ENCODE measurements at places on chromosomes 2 and 18.

- no peak for DNase-seq
Measured at GRCh38 chr2:196384729-196385128, 213.4 kb upstream of the STK17B start.

- DNase-seq: no peak
Measured at GRCh38 chr2:218857371-218858137, 2.1 kb upstream of the WNT6 start.

- DNase-seq: no peak
Measured at GRCh38 chr2:216201692-216202306, 92.7 kb downstream of the XRCC5 start.

GRCh38 chr2:3536682-3537632 is 17.6 kb upstream of the ADI1 start:
- DNase-seq: no peak

GRCh38 chr18:11078491-11078890 is 70.9 kb downstream of the PIEZO2 start:
- no peak for DNase-seq

DNA sequence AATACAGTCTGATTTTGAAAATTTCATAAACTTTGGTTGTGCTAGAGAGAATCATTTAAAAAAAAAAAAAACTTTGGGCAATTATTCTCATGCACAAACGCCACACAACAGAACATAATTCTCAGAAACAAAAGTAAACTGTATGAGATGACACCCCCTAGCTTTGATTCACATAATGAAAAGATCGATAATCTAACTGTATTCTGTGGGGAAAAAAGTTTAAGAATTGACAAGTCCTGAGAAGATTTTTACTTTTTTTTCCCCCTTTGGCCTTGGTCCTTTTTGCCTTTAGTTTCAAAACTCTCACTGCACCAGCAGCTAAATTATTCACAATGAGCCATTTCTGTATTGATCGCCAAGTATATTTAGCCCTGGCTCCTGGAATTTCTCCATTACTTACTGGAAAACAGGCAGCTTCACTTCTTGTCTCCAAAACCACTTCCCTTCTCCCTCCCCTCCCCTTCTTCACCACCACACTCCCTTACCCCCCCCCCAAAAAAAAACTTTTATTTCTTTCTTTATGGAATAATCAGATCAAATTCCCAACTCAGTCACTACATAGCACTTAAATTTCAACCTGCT is 2.0 kb downstream of the IKZF2 start:
- DNase-seq: no peak

- DNase-seq: no peak
Measured at GRCh38 chr2:96912346-96913116, 42.7 kb upstream of the SEMA4C start.

- DNase-seq: no peak
Measured at GRCh38 chr18:72246076-72246475, 298.1 kb downstream of the CBLN2 start.

GRCh38 chr2:109279243-109279860 is 150.3 kb downstream of the SH3RF3 start:
- no peak for DNase-seq

GRCh38 chr2:54903736-54904554 is 146.3 kb downstream of the RTN4 start:
- DNase-seq: no peak

DNA sequence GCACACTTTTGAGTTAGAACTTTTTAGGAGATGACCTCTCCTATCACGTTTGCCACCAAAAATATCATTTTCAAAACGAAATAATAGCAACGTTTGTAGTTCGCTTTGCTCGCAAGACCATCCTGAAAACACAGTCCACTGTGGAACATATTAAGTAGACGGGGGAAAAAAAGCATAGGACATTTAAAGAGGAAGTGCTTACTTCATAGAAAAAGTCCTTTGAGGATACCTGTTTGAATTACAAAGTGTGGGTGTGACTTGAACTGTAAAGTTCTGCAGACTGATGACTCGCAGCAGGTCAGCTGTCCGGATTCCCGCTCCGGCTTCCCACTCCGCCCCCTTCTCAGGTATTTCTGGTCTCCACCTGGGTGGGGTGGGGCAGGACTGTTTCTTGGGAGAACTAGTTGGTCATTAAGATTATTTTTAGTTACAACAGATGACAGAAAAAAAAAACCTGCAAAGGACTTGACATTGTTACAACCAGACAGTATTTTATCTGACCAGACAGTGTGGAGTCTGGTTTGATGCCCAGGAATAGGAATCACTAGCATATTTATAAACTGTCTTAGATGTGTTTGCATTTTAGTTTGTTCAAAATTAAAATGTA is 13.3 kb downstream of the CNOT11 start:
- DNase-seq: no peak

DNA sequence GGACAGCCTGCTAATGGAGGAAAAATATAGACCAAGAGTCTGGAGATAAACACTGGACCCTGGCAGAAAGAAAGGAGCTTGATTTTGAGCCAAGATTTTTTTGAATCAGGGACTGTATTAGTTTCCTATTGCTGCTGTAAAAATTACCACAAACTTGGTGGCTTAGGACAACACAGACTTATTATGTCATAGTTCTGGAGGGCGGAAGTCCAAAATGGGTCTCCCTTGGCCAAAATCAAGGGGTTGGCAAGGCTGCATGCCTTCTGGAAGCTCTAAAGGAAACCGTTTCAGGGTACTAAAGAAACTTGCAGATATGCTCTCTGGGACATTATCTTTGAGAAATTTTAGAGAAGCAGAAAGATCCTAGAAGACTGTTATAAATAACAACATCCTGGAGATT is 140.1 kb downstream of the BABAM2 start:
- DNase-seq: no peak

DNA sequence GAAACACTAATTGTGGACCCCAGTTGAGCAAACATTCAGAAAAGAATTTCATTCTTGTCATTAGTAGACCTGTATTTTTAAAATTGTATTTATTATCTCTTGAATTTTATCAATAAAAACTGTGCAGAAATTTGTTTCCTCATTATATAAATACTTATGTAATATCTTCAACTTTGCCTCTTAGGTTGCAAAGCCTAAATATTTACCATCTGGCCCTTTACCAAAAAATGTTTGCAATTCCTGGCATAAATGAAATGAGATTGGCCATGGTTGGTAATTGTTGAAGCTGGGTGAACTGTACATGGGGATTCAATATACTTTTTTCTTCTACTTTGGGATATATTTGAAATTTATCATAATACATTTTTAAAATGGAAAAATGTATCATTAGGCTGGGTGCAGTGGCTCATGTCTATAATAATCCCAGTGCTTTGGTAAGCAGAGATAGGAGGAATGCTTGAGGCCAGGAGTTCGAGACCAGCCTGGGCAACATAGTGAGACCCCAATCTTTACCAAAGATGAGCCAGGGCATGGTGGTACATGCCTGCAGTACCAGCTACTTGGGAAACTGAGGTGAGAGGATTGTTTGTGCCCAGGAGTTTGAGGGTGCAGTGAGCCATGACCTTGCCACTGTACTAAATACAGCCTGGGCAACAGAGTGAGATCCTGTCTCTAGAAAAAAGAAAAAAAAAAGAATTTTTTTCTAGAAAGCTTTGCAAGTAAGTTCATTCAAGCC is 89.0 kb downstream of the SLC66A3 start:
- DNase-seq: no peak

- no peak for DNase-seq
Measured at GRCh38 chr2:33796511-33796910, 197.4 kb upstream of the FAM98A start.

DNA sequence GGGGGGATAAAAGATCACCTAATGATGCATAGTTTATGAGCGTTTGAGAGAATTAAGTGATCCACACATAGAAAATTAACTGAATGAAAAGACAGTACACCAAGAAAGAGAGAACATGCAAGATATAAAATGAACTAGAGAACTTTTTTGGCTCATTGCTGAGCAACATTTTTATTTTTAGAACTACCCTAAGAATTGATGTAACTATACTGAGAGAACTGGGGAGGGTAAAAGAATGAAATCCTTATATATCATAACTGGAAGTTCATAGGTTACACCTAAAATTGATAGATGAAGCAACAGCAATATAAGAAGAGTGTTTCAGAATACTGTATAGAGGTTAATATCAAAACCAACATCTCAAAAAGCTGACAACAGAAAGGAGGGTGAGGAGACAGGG is 55.6 kb downstream of the USP34 start:
- no peak for DNase-seq

DNA sequence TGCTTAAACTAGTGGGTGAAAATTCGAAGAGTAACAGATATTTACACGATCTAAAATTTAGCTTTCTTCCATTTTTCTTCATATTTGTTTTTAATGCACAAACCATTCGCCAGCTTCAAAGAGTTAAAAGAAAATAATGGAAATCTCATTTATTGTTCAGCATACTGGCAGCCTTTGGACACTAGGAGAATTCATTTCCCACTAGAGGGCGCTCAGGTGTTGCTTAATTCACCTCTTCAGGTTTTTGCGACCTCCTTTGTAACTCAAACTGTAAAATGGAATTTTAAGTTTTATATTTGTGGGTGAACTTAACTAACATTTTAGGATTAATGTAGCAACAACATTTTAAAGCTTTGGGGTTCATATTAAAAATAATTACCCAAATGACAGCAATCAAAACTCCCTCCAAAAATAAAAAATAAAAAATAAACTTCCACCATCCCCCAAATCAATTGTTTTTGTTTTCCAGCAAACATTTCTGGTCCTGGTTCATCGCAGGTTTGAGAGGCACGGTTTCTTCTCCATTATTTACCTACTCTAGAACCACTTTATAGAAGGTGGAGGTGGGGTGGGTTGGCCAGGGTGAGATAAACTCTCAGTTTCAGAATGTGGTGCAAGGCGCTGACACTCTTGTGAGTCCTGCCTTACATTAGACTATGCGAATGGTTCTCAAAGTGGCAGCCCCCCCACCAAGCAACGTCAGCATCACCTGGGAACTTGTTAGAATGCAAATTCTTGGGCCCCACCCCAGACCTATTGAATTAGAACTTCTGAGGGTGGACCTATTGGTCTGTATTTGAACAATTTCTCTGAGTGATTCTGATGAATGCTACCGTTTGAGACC is 24.7 kb upstream of the PNPT1 start:
- no peak for DNase-seq

- DNase-seq: no peak
Measured at GRCh38 chr18:73556904-73557303, 590.7 kb downstream of the FBXO15 start.

DNA sequence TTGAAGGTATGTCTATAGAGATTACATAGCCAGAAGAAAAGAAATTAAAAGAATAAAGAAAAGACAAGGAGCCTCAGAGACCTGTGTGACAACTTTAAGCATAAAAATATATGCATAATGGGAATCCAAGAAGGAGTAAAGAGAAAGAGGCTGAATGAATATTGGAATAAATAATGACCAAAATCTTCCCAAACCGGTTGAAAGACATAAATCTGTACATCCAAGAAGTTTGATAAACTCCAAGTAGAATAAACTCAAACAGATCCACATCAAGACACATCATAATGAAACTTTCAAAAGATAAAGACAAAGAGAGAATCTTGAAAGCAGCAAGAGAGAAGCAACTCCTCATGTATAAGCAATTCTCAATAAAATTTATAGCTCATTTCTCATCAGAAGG is 132.4 kb upstream of the ZNF516 start:
- no peak for DNase-seq

DNA sequence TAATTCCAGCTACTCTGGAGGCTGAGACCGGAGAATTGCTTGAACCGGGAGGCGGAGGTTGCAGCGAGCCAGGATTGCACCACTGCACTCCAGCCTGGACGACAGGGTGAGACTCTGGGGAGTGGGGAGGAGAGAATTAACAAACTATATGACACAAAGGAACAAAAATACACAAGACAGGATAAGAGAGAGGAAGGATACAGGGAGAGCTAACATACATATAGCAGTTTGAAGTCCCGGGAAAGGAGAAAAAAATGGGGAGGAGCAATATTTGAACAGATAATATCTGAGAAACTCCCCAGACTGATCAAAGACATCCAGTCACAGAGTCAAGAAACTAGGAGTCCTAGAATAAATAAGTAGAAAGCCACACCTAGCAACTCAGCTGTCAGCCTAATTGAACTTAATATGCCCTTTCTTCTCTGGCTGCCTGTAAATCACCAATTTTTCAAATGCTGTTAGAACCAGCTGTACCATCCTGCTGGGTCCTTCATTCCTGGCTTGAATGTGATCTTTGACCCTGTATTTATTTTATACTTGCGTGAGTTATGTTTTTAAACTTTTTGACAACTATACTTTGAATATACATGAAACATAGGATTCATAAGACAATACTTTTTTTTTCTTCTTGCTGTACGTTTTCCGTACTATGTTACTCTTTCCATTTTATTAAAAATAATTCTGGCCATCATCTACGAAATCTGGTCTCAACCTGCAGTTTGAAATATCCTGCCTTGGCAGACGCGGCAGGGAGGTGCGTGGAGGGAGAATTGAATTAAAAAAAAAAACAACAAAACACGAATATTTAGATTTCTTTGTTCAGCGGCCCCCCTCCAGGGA is 876 bp upstream of the CYP27A1 start:
- no peak for DNase-seq

GRCh38 chr2:19357402-19358241 is 801 bp downstream of the OSR1 start:
- DNase-seq: no peak

GRCh38 chr2:19790291-19790690 is 111.5 kb downstream of the TTC32 start:
- no peak for DNase-seq

GRCh38 chr2:227713291-227713690 is 4.5 kb downstream of the SLC19A3 start:
- no peak for DNase-seq

DNA sequence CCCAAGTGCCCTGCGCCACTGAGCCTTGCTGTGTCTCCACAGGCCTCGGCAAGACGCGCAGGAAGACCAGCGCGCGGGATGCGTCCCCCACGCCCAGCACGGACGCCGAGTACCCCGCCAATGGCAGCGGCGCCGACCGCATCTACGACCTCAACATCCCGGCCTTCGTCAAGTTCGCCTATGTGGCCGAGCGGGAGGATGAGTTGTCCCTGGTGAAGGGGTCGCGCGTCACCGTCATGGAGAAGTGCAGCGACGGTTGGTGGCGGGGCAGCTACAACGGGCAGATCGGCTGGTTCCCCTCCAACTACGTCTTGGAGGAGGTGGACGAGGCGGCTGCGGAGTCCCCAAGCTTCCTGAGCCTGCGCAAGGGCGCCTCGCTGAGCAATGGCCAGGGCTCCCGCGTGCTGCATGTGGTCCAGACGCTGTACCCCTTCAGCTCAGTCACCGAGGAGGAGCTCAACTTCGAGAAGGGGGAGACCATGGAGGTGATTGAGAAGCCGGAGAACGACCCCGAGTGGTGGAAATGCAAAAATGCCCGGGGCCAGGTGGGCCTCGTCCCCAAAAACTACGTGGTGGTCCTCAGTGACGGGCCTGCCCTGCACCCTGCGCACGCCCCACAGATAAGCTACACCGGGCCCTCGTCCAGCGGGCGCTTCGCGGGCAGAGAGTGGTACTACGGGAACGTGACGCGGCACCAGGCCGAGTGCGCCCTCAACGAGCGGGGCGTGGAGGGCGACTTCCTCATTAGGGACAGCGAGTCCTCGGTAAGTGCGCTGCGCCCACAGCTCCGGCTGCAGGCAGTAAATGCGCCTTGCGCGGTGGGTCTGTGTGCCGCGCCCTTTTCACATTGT is 136.8 kb downstream of the NCK2 start:
- no peak for DNase-seq

Measured in activated CD4-positive, CD25-positive, alpha-beta regulatory T cell treated with anti-CD3 and anti-CD28 coated beads, Interleukin-2, amount 50 U/mL, for 16 hours (primary cell).